HS-27A (cell line): ENCODE measurements at places on chromosomes 5 and 9.

- no peak for DNase-seq
Observed at GRCh38 chr5:158261674-158262367, 402.9 kb upstream of the CLINT1 start.

DNA sequence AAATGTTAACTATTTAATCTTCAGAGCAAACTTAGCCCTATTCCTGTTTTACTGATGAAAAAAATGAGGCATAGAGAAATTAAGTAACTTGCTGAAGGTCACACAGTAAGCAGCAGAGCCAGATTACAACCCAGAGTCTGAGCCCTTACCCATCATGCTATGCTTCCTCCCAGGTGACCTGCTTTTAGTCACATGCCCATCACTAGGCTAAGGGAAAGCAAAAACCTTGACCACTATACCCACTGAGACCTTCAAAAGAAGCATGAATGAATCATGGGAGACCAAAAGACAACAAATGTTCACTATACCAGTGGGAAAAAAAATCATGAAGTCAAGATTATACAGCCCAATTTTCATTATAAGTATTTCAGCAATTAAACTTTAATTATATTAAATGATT, 5.3 kb upstream of the HAUS6 start:
- no peak for DNase-seq

- no peak for DNase-seq
Observed at GRCh38 chr9:90996154-90997065, 194.8 kb downstream of the SYK start.

DNA sequence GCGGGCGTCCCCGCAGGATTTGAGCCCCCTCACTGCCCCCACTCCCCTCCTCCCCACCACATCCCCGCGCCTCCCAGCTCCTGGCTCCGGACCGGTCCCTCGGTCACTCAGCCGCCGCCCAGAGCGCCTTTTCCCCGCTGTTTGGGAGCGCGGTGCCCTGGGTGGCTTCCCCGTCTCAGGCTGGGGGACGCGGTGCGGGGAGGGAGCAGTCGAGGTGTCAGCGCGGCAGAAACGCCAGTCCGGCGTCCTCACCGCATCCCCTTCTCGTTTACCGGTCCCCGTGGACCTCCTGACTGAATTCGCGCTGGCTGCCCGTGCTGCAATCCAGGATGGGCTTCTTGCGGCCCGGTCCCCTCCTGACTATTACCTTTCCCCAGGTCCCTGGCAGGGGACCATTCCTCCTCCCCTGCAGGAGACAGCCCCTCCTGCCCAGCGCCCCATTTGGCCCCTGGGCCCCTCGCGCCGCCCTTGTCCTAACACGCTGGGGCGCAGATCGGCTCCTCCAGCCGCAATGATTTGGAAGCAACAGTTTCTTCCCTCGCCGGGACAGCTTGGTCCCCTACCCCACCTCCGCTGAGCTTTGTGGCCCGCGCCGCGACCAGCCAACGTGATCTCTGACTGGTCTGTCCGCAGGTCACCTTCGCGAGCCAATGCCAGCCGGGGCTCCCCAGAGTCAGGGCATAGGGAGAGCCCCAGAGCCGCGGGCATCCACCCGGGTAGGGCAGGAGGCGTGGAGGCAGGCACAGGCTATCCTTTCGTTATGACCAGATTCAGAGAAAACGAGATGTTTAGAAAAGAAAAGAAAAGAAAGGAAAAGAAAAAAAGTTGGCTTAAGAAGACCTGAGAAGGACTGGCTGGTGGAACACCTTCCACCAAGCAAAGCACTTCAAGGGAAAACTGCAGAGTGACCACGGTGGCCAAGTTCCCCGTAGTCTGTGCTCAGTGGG, 1.2 kb downstream of the ANKRD33B start:
- DNase-seq, result no peak

- DNase-seq, result no peak
Observed at GRCh38 chr5:73654171-73654811, 28.3 kb downstream of the ARHGEF28 start.

GRCh38 chr5:65762234-65762633, 40.2 kb downstream of the NLN start:
- DNase-seq, result no peak

- no peak for DNase-seq
Observed at GRCh38 chr5:35789732-35790456, 66.8 kb upstream of the IL7R start.

DNA sequence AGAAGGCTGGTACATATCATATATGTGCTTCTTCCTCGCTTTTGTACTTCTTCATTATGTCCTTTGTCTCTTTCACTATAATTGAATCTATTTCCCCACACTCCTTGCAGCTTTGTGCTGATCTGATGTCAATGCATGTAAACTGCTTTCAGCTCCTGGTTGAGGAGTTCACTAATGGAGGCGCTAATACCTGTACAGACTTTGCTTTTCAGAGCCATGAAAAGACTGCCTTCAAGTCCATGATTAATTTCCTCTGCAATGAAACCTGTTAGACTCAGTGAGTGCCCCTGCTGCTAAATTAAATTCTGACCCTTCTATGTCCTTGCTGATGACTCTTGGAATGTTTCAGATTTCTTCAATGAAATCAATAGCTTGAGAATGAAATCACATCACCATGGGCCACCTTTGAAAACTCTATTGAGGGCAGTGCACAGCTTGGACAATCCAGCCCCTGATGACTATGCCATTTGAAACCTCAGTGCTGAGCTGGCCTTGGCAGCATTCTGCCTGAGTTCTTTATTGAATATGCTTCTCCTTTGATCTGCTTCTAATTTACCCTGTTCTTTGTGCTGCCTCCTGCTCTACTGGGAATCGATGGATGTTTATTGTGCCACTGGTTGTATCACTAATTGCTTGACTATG, 358.2 kb upstream of the DMAC1 start:
- DNase-seq, result no peak

DNA sequence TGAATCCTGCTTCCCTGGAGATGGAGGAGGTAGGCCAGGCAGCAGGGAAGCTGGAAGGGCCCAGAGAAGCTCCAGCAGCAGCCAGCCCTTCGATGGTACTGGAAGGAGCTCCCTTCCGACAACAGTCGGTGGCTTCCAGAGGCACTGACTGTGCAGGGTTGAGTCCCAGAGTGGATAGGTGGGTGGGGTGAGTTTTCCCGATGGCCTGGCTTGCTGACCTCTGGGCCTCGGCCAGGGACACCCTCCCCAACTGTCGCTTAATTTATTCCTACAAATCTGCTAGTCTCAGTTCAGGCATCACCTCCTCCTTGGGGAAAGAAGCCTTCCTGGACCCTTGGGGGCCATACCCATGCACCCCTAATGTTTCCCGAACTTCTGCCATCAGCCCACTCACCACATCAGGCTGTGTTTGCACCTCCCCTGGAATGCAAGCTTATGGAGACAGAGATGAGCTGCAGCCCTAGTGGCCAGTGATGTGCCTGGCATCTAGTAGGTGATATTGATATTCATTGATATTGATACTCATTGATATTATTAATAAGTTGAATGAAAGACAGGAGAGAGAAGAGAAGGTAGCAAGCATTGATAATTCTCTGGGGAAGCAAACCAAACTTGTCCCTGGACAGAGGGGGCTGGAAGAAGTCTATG, 104.6 kb upstream of the BOD1 start:
- no peak for DNase-seq

DNA sequence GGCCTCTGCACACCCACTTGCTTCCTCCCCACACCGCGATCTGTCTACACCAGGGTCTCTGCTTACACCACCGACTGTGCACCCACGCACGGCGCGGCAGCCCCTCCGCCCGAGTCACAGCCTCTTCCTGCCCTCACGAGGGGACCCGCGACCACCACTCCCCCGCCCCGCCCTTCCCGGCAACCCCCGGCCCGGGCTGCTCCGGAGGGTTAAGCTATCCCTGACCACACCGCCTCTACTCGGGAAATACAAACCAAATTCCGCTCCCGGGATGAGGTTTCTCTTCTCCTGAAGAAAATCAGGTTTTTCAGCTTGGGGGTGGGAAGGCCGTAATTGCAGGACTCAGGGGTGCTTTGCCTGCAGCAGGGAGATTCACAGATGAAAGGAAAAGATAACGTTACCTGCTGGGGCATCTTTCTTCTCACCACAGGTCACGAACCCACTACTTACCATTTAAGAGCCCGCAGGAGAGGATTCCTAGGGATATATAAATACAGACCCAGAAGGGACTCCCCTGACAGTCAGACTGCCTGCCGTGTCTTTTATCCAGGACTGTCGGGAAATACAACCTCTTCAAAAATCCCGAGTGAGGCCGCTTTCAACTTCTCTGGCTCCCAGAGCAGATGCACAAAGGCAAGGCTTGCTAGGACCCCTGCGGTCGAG, 63.5 kb downstream of the ROR2 start:
- DNase-seq, result no peak
